ENCODE measurements at places on chromosomes 5 and 9.
A peak's percentile ranks its signal among the peaks of the same experiment; 100 is the strongest.

GRCh38 chr5:119327018-119327417, 28.8 kb upstream of the TNFAIP8 start:
- no peak for DNase-seq

- no peak for DNase-seq
These were observed 415.0 kb downstream of the NFIB start for GRCh38 chr9:13898957-13899356.

- no peak for DNase-seq
These were observed 27.3 kb downstream of the NR6A1 start for GRCh38 chr9:124743686-124744348.

- peak; percentile 62 for DNase-seq
These were observed 525.6 kb downstream of the PDE4D start for GRCh38 chr5:59367791-59368394.

- DNase-seq: no peak
These were observed 100.4 kb upstream of the FAM174A start for GRCh38 chr5:100434815-100435214.

DNA sequence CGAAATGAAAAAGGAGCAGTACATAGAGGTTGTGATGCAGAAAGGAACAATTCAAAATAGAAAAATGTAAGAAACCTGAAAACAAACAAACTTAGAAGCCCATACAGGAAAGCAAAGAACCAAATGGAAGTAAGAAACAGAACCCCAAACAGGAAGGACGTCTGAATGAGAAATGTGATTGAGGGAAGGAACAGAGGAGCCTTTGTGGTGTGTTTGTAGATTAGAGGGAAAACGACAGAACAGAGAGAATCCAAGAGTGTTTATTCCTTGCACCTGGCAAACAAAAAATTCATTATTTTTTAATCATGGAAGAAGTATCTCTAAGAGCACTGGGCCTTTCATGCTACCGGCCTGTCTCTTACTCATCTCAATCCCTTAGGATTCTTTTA, 67.8 kb upstream of the ZSWIM6 start:
- no peak for DNase-seq

DNA sequence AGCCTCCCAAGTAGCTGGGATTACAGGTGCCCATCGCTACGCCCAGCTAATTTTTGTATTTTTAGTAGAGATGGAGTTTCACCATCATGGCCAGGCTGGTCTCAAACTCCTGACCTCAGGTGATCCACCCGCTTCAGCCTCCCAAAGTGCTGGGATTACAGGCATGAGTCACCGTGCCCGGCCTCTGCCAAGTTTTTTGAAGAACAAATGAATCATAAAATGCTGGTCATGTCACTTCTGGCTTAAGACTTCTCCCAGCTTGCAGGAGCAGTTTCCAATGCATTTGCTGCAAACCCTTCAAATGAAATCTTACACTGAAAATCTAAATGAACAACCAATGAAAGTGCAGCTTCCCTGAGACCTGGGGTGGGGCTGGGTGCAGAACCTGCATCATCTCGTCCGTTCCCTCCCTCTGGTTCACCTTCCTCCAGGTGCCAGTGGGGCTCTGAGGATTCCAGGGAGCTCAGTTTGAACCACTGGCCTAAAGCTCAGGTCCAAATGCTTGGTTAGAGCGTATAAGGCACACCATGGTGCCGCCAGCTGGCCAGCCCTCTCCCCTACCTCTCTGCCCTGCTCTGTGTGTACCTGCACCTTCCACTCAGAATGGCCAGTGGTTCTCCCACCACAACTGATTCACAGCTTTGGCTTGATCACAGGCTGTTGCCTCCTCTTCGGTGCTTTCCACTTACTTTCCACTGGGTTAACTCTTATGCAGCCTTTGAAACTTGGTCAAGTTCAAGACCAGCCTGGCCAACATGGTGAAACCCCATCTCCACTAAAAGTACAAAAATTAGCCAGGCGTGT, 39.8 kb upstream of the FUBP3 start:
- no peak for DNase-seq

DNA sequence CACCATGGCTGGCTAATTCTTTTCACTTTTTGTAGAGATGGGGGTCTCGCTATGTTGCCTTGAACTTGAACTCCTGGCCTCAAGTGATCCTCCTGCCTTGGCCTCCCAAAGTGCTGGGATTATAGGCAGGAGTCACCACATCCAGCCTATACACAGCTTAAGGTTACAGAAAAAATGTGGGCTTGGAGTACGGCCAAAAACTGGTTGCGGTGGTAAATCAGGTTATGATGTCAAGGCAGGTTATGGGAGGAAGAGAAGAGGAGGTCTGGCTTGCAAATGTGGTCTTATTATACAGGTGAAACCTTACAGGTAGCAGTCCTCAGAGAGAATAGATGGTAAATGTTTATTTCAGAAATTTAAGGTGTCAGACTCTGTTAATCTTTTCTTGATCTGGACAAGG, 30.7 kb upstream of the SYK start:
- no peak for DNase-seq

- DNase-seq: no peak
These were observed 49.3 kb downstream of the F2R start for GRCh38 chr5:76765249-76765648.

- DNase-seq: no peak
These were observed 35.1 kb downstream of the SH3GLB2 start for GRCh38 chr9:128992995-128993394.

GRCh38 chr5:25573691-25574090, 928.9 kb upstream of the CDH10 start:
- DNase-seq: no peak
